ENCODE measurements at places on chromosomes 2 and 18.

GRCh38 chr2:237383991-237384671 lies 29.8 kb downstream of the COL6A3 start:
- DNase-seq = peak; percentile 98

DNA sequence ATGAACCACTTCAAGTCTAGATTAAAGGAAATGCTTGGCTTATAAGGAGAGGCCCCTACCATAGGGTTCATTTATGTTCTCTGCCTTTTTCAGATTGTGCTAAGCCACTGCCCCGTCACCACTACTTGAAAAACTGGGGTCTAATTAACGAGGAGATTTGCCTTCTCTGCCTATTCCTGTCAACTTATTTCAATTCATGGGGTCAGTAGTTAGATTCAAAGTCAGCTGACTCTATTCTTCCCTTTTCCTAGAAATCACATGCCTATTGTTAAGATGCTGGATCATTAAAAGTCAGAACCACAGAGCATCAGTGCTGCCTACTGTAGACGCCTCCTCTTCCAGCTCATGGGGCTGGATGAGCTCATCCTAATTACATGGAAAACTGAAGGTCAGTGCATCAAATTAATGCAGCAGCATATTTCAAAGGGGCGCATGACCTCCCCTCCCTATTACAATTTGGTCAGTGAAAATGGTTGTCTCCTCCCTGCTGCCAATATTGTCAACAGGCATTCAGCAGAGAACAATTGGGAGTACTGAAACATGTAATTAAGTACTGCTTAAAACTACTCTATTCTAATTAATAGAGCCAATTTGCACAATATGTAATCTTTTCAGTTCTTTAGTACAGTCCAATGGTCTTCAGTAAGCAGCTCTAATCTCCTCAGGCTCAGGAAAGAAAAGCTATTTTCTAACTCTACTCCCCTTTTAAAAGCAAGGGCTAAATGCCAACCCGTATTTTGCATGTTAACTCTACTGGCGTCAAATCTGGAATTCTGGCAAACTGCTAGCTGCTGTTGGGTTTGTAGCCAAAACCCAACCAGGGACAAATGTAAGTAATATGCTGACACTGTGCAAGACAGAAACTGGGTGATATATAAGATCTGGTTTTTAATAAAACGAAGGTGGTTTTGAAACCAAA lies 117.4 kb upstream of the ITGB6 start:
- no peak for DNase-seq

GRCh38 chr2:238698072-238698352 lies 149.9 kb upstream of the TWIST2 start:
- DNase-seq = no peak

- no peak for DNase-seq
Measured at GRCh38 chr2:187034434-187034833, 185.5 kb upstream of the ZSWIM2 start.

DNA sequence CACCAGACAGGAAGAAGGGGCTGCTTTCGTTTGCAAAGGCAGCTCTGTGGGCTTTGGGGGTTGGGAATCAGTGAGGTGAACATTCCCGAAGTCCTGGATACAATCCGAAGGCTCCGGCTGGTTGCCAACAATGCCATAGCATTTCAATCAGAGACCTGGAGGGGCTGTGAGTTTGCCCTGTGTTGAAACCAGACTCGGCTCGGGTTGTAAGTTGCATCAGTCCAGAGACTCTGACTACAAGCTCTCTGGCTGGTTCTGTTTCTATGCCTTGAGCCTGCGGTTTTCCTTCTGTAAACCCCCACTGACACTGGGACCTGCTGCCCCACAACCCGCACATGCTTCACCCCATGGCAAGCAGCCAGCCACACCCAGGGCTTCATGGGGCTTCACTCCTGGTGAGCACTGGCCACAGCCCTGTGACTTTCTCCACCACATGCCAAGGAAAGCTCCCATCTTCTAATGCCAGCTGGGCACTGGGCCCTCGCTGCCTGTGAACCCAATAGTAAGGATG lies 85.7 kb upstream of the ODC1 start:
- DNase-seq = peak; percentile 24

DNA sequence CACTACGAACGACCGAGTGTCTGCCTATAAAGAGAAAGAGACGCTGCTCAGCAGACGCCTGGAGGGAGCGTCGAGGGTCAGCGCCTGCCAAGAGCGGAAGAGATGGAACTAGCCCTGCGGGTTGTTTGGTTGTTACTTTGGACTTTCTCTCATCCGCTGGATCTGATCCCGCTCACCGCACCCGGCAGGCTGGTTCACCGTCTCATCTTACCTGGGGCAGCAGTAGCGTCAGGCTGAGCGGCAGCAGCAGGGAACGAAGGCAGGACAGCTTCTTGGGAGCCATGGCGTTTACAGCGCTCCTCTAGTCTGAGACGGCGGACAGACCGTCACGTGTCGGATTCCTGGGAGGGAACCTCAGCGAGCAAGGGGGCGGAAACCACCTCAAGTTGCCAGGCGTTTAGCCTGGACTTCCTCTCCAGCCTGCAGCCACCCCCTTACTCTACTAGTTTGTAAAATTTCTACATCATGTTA lies 1.9 kb downstream of the GLB1L start:
- DNase-seq = no peak

DNA sequence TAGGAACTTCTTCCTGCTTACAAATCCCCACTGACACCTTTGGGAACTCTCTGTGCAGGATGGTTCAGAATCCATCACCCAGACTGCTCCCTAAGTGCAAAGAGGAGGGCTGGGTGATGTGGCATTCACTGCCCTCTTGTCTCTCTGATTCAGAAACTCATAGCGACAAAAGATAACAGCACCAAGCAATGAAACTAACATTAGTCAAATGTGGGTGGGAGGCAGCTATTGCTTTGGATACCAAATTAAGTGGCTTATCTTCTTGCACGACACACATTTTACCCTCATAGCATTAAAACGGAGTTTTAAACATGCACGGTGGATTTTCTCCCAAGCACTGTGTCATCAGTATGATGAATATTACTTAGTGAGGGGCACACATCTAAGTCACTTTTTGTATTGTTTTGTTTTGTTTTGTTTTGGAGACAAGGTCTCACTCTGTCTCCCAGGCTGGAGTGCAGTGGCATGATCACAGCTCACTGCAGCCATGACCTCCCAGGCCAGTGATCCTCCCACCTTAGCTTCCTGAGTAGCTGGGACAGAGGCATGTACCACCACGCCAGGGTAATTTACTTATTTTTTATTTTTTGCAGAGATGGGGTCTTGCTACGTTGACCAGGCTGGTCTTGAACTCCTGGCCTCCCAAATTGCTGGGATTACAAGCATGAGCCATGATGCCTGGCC lies 40.9 kb upstream of the NEB start:
- peak; percentile 17 for DNase-seq

DNA sequence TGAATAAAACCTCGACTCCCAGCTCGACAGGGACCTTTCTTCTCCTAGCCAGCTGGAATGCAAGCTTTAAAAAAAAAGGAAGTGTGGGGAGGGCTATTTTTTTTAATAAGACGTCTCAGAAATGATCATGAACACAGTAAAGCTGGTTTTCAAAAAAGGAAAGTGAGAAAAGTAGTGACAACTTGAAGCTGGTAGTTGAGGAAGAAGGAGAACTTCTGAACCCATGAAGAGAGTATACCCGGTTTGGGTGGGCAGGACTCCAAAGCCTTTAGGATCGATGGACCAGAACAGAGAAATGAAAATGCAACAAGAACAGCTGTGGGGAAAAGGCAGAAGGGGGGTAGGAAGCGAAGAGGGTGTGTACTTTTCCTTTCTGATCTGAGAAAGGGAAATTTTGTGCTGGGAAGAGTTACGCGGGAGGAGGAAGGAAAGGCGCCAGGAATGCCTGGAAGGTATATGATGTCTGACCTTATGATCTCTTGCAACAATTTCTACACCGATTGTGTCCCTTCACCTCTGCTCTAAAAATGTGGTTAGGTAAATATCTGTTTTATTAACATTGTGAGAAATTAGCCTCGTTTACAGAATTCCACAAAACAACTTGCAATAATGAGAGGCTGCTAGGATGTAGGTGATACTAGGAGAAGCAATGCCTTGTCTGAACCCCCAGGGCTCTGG lies 22.6 kb upstream of the CYP1B1 start:
- no peak for DNase-seq

- no peak for DNase-seq
Measured at GRCh38 chr18:43040281-43040680, 75.2 kb downstream of the RIT2 start.

- no peak for DNase-seq
Measured at GRCh38 chr2:38466409-38466808, 89.3 kb upstream of the ATL2 start.

DNA sequence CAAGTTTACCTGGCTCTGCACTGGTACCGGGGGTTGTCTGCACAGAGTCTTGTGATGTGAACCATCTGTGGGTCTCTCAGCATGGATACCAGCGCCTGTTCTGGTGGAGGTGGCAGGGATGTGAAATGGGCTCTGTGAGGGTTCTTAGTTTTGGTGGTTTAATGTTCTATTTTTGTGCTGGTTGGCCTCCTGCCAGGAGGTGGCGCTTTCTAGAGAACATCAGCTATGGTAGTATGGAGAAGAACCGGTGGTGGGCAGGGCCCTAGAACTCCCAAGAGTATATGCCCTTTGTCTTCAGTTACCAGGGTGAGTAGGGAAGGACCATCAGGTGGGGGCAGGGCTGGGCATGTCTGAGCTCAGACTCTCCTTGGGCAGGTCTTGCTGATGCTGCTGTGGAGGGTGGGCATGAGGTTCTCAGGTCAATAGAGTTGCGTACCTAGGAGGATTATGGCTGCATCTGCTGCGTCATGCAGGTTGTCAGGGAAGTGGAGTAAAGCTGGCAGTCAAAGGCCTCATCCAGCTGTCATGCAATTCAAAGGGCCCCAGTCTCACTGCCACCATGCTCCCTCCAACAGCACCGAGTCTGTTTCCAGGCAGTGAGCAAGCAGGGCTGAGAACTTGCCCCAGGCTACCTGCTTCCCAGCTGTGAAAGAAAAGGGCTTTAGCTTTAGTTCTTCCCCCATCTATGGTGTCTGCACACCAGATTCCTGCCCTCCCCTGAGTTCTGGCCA lies 278.0 kb downstream of the METTL4 start:
- DNase-seq = no peak

DNA sequence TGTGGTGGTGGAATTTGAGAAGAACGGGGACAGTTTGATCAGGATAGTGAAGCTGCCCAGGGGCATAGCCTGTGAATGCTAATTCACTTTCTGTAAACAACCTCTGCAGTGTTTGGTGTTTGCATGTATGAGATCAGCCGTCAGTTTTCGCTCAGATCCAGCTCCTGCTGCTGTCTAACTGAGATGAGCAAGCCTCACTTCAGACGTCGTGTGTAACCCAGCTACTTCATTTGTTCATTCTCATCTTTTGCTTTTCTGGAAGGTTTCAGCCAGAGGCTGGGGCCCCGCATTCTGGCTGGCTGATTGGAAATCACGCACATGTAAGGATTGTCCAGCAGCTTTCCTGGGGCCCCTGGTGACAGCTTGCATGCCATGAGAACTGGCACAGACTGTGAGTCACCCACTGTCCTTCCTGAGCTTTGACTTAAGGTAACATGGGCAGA lies 48.9 kb downstream of the LDLRAD4 start:
- DNase-seq = no peak

DNA sequence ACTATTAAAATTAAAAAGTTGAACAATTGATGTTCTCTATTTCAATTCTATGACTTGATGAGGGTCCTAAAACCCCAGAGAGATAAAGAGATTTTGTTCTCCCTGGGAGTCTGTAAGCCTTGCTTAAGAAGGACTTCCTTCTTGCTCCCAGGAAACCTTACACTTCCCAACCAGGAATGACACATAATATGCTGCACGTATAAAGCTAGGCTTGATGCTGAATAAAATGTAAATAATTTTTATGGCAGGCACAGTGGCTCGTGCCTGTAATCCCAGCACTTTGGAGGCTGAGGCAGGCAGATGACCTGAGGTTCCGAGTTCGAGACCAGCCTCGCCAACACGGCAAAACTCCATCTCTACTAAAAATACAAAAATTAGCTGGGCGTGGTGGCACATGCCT lies 27.8 kb downstream of the SPIRE1 start:
- peak; percentile 88 for DNase-seq

- DNase-seq = no peak
Measured at GRCh38 chr18:57859314-57859713, 56.2 kb upstream of the ATP8B1 start.

- no peak for DNase-seq
Measured at GRCh38 chr2:59888015-59888414, 665.4 kb downstream of the BCL11A start.

Measured in IMR-90 (cell line).